ENCODE measurements at places on chromosomes 1 and 21.

GRCh38 chr1:63423649-63424048 is 56.2 kb downstream of the ALG6 start:
- DNase-seq = no peak

DNA sequence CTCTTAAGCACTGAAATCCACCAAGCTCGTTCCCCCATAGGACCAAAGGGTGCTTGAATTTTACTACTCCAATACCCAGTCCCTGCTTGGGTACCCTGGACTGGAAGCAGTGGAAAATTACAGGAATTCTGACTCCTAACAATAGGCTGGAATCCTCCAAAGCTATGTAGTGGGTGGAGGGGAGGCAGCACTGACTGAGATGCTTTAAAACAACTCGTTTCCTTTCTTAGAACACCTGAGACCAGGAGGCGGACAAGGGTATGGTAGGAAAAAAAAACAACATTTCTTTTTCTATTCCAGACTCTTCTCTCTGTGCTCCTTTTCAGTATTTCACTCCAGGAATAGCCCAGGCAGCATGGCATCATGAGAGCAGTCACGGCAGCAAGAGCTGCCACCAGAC is 2.3 kb downstream of the PEF1 start:
- DNase-seq = no peak

GRCh38 chr1:25522031-25522655 is 21.3 kb upstream of the LDLRAP1 start:
- DNase-seq = no peak

DNA sequence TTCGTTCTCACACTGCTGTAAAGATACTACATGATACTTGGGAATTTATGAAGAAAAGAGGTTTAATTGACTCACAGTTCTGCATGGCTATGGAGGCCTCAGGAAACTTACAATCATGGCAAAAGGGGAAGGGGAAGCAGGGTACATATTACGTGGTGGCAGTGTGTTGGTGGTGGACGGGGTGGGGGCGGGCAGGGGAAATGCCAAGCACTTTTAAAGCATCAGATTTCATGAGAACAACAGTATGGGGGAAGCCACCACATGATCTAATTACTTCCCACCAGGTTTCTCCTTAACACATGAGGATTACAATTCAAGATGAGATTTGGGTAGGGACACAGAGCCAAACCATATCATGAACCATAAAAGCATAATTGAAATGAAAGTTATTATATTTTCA is 88.5 kb downstream of the UBE2U start:
- DNase-seq = no peak

- DNase-seq = no peak
Measured at GRCh38 chr1:50129201-50129600, 20.5 kb downstream of the ELAVL4 start.

DNA sequence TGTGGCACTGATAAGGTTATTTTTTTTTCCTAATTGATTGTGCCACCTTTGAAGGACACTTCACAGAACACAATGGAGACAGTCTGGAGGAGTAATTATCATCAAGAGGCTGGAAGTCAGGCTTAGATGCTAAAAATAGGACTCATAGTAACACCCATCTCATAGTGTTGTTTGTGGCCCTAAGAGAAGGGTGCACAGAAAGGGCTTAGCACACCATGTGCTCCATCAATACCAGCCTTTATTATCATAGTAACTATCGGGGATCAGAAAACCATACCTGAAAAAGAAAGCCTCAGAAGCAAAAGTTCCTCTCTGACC is 11.9 kb downstream of the NIPAL3 start:
- no peak for DNase-seq

DNA sequence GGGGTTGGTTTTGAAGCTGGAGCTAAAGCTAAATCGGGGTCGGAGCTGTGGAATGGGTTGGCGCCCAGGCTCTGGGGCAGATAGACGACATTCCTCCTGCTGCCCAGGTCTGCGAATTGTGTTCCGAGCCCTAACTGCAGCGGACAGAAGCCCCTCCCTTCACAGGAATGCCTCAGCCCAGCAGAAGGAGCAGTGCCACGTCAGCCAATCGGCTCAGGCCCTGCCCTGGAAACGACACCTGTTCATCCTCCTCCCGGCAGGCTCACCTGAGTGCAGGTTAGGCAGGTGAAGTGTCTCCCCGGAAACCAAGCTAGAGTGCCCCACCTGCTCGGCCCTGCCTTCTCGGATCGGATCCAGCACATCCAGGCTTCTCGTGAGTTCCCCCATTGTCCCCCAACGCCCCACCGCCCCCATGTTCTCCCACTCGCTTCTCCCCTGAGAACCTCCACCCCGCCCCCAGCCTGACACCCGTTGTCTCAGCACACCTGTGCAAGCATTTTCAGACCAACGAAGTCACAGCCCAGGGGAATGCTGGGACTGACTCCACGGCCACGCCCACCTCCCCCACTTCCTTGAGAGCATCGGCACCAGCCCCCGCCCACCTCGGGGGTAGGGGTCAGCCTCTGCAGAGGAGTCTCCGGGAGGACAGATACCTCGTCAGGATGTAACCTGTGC is 775 bp downstream of the TMEM125 start:
- peak; percentile 12 for DNase-seq

DNA sequence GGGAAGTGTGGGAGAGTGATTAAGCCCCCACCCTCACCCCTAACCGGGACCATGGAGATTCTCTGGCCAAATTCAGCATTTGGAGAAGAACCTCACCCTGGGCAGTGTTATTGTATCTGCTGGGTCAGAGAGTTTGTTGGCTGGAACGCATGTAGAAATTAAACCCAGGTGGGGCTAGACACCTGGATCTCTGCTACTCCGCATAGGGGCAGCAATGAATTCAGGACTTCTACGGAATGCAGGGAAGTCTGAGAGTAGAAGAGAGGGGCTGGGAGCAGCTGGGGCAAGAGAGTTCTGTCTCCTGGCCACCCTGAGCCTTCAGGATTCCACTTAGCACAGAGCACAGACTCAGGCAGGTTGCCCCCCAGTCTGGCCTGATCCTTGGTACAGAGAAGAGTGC is 3.6 kb upstream of the CRABP2 start:
- DNase-seq = no peak

- DNase-seq = no peak
Measured at GRCh38 chr1:246925997-246926626, 5.6 kb downstream of the AHCTF1 start.
